ENCODE measurements at places on chromosomes 4 and X. TPM values are rescaled to one million over a fixed set of nuclear protein-coding genes. Genes with fewer than 3 reads are reported as not detected.

Gene RAB41
- total RNA-seq = not detected

Gene USP9X
- 113 TPM for total RNA-seq

Gene GUCY1B1
- total RNA-seq = 2.5 TPM

Gene TLR7
- 0.07 TPM for total RNA-seq

Gene RPL36A
- total RNA-seq = 186 TPM

Gene EDA
- total RNA-seq = 1.2 TPM

Gene GPR50
- 1.00 TPM for total RNA-seq

Gene TMEM144
- total RNA-seq = 5.6 TPM

Gene UTP3
- 37.0 TPM for total RNA-seq

GRCh38 chr4:161525121-161525520 is 638.7 kb downstream of the FSTL5 start:
- H3K27me3 ChIP-seq = no peaks in the 10 kb centered on the region
- no peak for DNase-seq
- no peaks in the 10 kb centered on the region for H3K4me1 ChIP-seq
- H3K36me3 ChIP-seq = no peaks in the 10 kb centered on the region

- no peak overlapping the region for H3K27ac ChIP-seq
- H3K36me3 ChIP-seq = no peaks in the 10 kb centered on the region
- no peaks in the 10 kb centered on the region for H3K4me1 ChIP-seq
- no peak for DNase-seq
- no peak overlapping the region for H3K4me3 ChIP-seq
These were observed 6.9 kb downstream of the GAGE10 start for GRCh38 chrX:49310371-49310770.

GRCh38 chr4:1011022-1011665 is at the start of gene FGFRL1:
TSS of gene FGFRL1 (plus strand) at chr4:1011626. CDS start at chr4:1012486, 860 bp downstream.
- H3K36me3 ChIP-seq = no peaks in the 10 kb centered on the region
- peak; percentile 64 for DNase-seq
- peaks cover 20% of the 10 kb centered on the region for H3K27me3 ChIP-seq

- no peak overlapping the region for H3K4me3 ChIP-seq
- no peak for DNase-seq
- no peaks in the 10 kb centered on the region for H3K36me3 ChIP-seq
- no peaks in the 10 kb centered on the region for H3K27me3 ChIP-seq
- H3K4me1 ChIP-seq = no peaks in the 10 kb centered on the region
- H3K27ac ChIP-seq = no peak overlapping the region
These were observed 390.7 kb downstream of the GBA3 start for GRCh38 chr4:23083391-23083790.

- no peaks in the 10 kb centered on the region for H3K27me3 ChIP-seq
- no peak overlapping the region for H3K4me3 ChIP-seq
- DNase-seq = no peak
- H3K4me1 ChIP-seq = no peaks in the 10 kb centered on the region
- no peaks in the 10 kb centered on the region for H3K36me3 ChIP-seq
- no peak overlapping the region for H3K27ac ChIP-seq
These were observed 328.9 kb upstream of the TAPT1 start for GRCh38 chr4:16555156-16555555.

- H3K27ac ChIP-seq = no peak overlapping the region
- no peaks in the 10 kb centered on the region for H3K36me3 ChIP-seq
- no peaks in the 10 kb centered on the region for H3K27me3 ChIP-seq
- H3K4me1 ChIP-seq = no peaks in the 10 kb centered on the region
These were observed 73.5 kb upstream of the RAP2C start for GRCh38 chrX:132292793-132293192.

GRCh38 chrX:69060631-69061408 is 104.4 kb downstream of the PJA1 start:
- H3K27me3 ChIP-seq = no peaks in the 10 kb centered on the region
- no peaks in the 10 kb centered on the region for H3K4me1 ChIP-seq
- no peak overlapping the region for H3K4me3 ChIP-seq
- no peak overlapping the region for H3K27ac ChIP-seq
- H3K36me3 ChIP-seq = no peaks in the 10 kb centered on the region

DNA sequence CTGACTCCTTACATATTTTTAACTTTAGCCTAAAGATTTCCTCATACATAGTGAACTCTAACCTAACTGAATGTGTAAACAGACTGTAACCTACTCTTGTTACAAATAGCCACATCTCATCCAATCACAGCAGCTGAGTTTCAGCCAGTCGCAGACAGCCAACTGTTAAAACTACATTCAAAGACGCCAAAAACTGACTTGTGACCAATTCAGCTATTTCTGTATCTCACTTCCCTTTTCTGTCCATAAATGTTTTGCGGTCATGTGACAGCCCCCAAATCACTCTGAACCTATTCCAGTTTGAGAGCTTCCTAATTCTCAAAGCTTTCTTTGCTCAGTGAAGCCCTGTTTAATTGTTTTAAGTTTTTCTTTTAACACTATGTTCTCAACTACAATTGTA is 2731.9 kb downstream of the ARAP2 start:
- H3K27ac ChIP-seq = no peak overlapping the region
- H3K36me3 ChIP-seq = no peaks in the 10 kb centered on the region
- no peaks in the 10 kb centered on the region for H3K27me3 ChIP-seq
- no peaks in the 10 kb centered on the region for H3K4me1 ChIP-seq
- DNase-seq = no peak

DNA sequence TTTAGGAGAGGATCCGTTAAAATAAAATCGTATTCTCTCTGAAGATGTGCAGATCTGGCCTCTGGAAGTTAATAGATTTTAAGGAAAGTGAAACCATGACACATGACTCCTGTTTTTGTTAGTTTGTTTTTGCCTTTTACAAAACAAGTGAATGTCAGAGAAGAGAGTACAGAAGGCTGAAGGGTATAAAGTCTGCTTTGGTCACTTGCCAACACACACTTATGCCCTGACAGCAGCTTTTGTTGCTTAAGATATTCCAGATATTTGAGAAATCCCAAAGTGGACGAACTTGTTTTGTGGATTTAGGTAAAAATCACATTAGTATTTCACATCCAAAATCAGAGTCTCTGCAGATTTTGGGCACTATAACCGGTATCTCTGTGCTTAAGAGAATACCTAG is 192.4 kb upstream of the RASGEF1B start:
- H3K27ac ChIP-seq = no peak overlapping the region
- no peaks in the 10 kb centered on the region for H3K4me1 ChIP-seq
- no peaks in the 10 kb centered on the region for H3K27me3 ChIP-seq
- H3K36me3 ChIP-seq = no peaks in the 10 kb centered on the region
- no peak for DNase-seq

GRCh38 chr4:47837094-47837907 is 566 bp downstream of the CORIN start:
- no peak overlapping the region for H3K27ac ChIP-seq
- no peaks in the 10 kb centered on the region for H3K36me3 ChIP-seq
- peak overlapping the region; percentile 67 for H3K4me3 ChIP-seq
- H3K27me3 ChIP-seq = no peaks in the 10 kb centered on the region
- DNase-seq = no peak

- H3K27ac ChIP-seq = no peak overlapping the region
- no peak for DNase-seq
- H3K4me3 ChIP-seq = no peak overlapping the region
- no peaks in the 10 kb centered on the region for H3K27me3 ChIP-seq
- no peaks in the 10 kb centered on the region for H3K36me3 ChIP-seq
These were observed 443.7 kb upstream of the FGF16 start for GRCh38 chrX:77003530-77003929.

DNA sequence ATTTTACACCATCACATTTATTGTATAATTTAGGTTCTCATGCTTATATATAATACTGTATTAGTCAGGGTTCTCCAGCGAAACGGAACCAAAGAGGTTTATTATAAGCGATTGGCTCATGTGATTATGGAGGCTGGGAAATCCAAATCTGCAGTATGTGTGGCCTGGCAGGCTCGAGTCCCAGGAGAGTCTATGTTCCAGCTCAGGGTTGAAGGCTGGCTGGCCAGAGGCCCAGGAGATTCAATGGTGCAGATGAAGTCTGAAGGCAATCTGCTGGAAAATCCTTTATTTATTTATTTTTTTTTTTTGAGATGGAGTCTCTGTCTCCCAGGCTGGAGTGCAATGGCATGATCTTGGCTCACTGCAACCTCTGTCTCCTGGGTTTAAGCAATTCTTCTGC is 63.0 kb upstream of the WDFY3 start:
- no peak overlapping the region for H3K27ac ChIP-seq
- no peaks in the 10 kb centered on the region for H3K36me3 ChIP-seq
- no peak overlapping the region for H3K4me3 ChIP-seq
- H3K4me1 ChIP-seq = no peaks in the 10 kb centered on the region
- DNase-seq = no peak
- H3K27me3 ChIP-seq = no peaks in the 10 kb centered on the region

- no peak for DNase-seq
- no peaks in the 10 kb centered on the region for H3K36me3 ChIP-seq
- no peak overlapping the region for H3K27ac ChIP-seq
- H3K27me3 ChIP-seq = no peaks in the 10 kb centered on the region
These were observed 39.3 kb upstream of the RPL34 start for GRCh38 chr4:108581083-108581482.

- no peaks in the 10 kb centered on the region for H3K36me3 ChIP-seq
- DNase-seq = no peak
- no peaks in the 10 kb centered on the region for H3K27me3 ChIP-seq
- H3K27ac ChIP-seq = no peak overlapping the region
- peaks cover 3% of the 10 kb centered on the region for H3K4me1 ChIP-seq
These were observed 139.3 kb downstream of the AFF1 start for GRCh38 chr4:87074121-87074488.

DNA sequence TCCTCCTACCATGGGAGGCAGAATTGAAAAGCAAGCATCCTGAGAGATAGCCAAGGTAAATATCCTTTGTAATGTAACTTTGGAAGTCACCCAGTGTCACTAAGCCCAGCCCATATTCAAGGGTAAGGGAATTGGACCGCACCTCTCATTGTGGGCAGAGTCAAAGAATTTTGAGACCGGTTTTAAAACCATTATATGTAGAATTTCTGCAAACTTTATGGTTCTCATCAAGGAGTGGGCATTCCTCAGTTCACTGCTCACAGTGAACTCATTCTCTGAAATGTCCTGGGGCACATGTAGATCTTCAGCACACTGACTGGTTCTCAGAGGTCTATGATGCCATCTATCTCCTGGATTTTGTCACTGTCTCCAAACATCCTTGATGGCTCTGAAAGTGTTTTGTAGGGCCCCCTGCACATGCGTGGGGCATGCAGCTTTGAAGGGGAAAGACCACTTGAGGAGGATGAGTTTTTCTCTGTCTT is 35.3 kb upstream of the CHRNA9 start:
- H3K27me3 ChIP-seq = no peaks in the 10 kb centered on the region
- no peak overlapping the region for H3K4me3 ChIP-seq
- DNase-seq = no peak

All from astrocyte (in vitro differentiated cells and primary cell).